HT-29 (cell line): ENCODE measurements at places on chromosomes 7 and 10. TPM values are rescaled to one million over a fixed set of nuclear protein-coding genes. Genes with fewer than 3 reads are reported as not detected.

DNA sequence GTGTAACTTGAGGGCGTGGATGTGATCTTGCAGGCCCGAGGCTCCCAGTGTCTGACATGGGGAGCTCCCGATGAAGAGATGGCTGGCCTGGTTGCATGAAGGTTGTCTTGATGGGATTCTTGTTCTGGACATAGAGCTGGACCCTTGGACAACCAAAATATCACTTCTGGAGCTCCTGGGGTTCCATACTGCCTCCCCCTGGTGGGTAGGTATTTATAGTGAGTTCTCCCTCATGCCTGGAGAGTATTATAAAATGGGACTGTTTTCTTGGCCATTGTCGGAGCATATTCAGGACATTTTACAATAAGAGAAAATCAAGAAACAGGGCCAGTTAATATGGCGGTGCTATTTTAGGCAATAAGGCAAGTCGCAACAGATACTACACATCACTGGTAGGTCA is 32.6 kb upstream of the GIMAP8 start:
- DNase-seq = no peak

GRCh38 chr10:80356563-80356988 is at the start of the genes DYDC1 and DYDC2:
Gene DYDC1, minus strand, starts transcription at chr10:80356755. Its CDS starts 4,154 bp downstream, at chr10:80352601.
Gene DYDC2, plus strand, starts transcription at chr10:80356781. Its CDS starts 5,663 bp downstream, at chr10:80362444.
- no peak for DNase-seq

DNA sequence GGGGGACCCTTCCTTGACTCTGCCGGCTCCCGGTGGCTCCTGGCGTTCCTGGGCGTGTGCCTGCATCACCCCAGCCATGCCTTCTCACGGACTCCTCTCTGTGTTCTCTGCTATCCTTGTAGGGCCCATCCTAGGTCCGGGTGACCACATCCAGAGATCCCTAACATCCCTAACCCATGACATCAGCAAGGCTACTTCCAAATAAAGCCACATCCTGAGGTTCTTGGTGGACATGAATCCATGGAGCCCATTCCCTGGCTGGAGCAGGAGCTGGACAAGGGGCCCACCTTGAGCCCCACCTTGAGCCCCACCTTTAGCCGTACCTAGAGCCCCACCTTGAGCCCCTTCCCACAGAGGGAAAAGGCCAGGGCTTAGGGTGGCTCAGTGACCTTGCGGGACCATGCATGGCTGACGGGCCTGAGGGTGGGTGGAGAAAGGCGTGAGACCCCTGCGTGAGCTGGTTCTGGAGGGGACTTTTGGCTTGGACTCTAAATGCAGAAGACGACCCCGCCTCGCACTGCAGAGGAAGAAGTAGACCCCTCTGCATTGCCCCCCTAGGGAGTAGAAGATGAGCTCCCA is 58.5 kb upstream of the INPP5A start:
- DNase-seq = no peak

DNA sequence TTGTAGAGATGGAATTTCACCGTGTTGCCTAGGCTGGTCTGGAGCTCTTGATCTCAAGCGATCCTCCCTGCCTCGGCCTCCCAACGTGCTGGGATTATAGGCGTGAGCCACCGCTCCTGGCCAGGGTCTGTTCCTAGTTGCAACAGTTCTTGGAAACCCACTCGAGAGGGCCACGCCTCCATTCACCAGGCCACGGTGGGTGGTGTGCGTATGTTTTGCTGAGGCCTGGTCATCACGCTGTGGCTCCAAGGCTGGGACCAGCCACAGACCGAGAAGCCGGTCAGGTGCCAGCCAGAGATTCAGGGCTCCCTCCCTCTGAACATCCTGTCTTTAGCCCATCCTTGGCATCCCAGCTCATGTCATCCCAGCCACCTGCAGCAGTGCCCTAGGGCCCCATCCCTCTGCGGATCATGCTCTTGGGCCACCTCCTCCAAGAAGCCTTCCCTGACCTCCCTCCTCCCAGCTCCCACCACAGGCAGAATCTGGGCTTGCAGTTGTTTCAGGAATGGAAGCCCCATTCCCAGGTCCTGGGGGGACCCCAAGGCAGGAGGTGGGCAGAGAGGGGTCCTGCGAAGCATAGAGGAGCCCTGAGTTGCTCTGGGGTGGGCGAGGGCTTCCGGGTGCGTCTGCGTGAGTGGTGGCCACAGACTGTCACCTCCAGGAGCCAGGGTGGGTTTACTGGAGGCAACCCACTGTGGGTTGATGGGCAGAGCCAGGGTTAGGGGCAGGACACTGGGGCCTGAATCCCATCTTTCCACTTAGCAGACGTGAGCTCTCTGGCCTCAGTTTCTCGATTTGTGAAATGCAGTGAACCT is 5.2 kb downstream of the LAT2 start:
- DNase-seq = no peak

GRCh38 chr10:62961951-62962523 is 145.9 kb upstream of the EGR2 start:
- DNase-seq = no peak

GRCh38 chr7:93055543-93056107 is 62.2 kb downstream of the SAMD9 start:
- DNase-seq = peak; percentile 63

DNA sequence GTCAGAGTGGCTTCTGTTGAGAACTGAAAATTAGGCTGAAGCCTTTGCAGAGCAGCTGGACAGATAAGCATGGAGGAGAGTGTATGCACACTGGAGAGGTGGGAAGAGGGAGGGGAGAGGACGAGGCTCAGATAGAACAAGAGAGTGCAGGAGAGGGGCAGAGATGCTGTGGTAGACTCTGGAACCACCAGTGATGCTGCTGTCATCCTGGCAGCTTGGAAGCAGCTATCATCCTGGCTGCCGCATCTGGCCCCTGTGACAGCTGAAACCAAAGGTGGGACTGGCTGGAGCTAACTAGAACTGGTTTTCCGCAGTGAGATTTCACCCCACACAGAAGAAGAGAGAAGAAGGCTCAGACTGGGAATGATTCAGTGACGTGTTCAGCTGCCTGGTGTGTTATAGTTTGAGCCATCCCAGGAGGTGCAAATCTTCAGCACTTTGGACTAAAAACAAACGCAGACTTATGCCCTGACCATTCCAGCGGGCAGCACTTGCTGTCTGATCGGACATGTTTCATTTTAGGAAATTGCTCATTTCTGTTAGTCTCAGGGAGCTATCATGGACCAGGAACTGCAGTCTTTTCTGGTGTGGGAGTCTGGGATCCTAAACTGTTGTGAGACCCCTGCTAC is 38.4 kb downstream of the EEPD1 start:
- no peak for DNase-seq

DNA sequence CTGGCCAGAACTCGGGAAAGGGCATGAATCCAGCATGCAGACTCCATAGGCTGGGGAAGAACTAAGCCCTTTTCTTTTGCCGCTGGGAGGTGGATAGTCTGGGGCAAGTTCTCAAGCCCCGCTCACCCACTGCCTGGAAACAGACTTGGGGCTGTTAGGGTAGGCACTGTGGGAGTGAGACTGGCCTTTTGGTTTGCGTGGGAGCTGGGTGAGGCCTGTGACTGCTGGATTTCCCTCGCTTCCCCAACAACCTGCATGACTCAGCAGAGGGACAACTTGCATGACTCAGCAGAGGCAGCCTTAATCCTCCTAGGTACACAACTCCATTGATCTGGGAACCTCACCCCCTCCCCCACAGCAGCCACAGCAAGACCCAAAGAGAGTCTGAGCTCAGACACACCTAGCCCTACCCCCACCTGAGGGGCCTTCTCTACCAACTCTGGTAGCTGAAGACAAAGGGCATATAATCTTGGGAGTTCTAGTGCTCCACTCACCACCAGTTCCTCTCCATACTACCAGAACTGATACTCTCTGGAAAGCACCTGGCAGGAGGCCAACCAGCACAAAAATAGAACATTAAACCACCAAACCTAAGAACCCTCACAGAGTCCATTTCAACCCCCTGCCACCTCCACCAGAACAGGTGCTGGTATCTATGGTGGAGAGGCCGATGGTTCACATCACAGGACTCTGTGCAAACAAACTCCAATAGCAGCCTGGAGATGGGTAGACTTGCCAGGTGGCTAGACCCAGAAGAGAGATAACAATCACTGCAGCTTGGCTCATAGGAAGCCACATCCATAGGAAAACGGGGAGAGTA is 81.4 kb upstream of the LAMB4 start:
- DNase-seq = peak; percentile 92

GRCh38 chr7:155724327-155725005 is 80.0 kb downstream of the RBM33 start:
- peak; percentile 10 for DNase-seq

GRCh38 chr10:11683529-11684320 is 58.5 kb upstream of the ECHDC3 start:
- DNase-seq = no peak

- DNase-seq = no peak
These were observed 185.3 kb downstream of the DIP2C start for GRCh38 chr10:504121-504611.

- DNase-seq = no peak
These were observed 162.3 kb downstream of the BAMBI start for GRCh38 chr10:28839600-28840007.

DNA sequence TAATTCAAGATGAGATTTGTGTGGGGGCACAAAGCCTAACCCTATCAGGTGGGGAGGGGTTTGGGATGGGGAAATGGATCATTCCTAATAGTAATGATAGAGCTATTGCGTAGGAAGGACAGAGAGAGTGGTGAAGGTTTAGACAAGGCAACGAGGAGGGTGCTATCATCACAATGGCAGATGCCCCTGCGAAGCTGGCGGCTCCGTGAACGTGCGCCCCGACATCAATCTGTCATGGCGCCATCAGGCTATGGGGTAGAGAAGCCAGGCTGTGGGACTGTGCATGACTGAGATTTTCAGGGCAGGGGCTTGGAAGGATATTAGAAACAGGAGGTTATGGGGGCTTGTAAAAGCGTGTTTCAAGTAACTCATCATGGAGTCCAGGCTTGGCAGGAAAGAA is 157.6 kb downstream of the ITGA8 start:
- DNase-seq = no peak

DNA sequence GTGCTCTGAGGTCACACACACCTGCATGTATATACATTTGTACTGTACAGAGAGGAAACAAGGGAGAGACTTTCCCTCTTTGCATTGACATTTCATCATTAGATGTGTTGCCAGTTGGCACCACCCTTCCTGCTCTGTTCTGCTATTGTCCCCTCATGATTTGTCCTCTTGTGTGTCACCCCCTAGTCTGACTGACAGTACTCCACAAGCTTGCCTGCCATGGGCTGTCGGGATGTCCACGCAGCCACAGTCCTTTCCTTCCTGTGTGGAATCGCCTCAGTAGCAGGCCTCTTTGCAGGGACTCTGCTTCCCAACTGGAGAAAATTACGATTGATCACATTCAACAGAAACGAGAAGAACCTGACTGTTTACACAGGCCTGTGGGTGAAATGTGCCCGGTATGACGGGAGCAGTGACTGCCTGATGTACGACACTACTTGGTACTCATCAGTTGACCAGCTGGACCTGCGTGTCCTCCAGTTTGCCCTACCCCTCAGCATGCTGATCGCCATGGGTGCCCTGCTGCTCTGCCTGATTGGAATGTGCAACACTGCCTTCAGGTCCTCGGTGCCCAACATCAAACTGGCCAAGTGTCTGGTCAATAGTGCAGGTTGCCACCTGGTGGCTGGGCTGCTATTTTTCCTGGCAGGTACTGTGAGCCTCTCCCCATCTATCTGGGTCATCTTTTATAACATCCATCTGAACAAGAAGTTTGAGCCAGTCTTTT is 9.4 kb downstream of the CLDN12 start:
- DNase-seq = peak; percentile 90

GRCh38 chr7:44650772-44651171 is 44.3 kb downstream of the OGDH start:
- no peak for DNase-seq

Gene ANK3
- total RNA-seq = 6.4 and 11.5 TPM in 2 replicates

Gene DLG5
- total RNA-seq = 17.9 and 24.9 TPM in 2 replicates

Gene TMEM140
- total RNA-seq = 1.8 and 4.1 TPM in 2 replicates

Gene PILRB
- 104 and 119 TPM in 2 replicates for total RNA-seq

Gene SPRN
- total RNA-seq = not detected in 2 replicates

Gene WNT2
- not detected in 2 replicates for total RNA-seq
